ENCODE measurements at places on chromosomes 13 and 19.

DNA sequence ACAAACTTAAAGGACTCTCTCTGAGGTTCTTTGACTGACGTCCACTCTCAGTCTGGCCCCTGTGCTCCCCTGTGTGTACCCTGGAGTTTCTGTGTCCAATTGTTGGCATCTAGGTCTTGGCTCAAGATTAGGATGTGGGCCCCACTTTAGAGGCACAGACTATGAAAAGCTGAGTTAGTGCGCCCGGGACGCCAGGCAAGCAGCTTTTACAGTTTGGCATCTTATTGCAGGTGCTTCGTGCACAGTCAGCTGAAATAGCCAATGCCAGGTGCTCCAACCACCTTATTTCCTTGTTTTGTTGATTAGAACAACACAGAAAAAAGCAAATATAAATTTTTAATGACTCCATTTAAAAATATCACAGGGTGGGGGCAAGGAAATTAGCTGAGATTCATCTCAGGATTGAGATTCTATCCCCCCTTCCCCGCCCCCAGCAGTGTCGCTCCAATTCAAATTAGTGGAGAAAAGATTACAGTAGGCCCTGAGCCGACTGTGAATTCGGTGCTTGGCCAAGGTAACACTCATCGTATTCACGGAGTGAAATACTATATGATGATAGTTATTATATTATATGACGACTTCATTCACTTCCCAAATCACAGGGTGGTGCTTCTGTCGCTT is 4.3 kb downstream of the SOX1 start:
- DNase-seq, result no peak

DNA sequence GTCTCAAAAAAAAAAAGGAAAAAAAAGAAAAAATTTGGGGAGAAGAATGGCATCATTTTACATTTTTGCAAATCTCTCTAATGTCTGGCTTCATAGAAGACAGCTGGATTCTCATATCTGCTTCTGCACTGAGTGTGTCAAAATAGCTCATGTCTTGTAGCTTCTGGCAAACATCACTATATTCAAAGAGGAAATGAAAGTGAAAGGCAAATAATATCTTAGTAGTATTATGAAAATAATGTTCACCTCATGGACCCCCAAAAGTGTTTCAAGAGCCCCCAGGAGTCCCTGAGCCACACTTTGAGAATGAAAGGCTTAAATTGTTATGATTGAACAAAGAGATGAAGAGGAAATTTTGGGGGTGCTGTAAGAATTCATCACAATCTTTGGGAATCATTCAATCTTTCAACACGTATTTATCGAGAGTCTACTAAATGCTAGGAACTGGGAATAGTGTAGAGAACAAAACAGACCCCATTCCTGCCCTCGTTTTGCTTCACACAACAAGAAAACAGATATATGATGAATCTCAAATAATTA is 1.2 kb upstream of the SLC6A16 start:
- DNase-seq, result no peak

GRCh38 chr19:15548648-15549047 is 40.3 kb downstream of the CYP4F22 start:
- DNase-seq, result no peak

- DNase-seq, result peak; percentile 34
Observed at GRCh38 chr13:44951184-44951583, 38.1 kb downstream of the NUFIP1 start.

- peak; percentile 31 for DNase-seq
Observed at GRCh38 chr19:27972291-27973040, 1240.5 kb downstream of the UQCRFS1 start.

DNA sequence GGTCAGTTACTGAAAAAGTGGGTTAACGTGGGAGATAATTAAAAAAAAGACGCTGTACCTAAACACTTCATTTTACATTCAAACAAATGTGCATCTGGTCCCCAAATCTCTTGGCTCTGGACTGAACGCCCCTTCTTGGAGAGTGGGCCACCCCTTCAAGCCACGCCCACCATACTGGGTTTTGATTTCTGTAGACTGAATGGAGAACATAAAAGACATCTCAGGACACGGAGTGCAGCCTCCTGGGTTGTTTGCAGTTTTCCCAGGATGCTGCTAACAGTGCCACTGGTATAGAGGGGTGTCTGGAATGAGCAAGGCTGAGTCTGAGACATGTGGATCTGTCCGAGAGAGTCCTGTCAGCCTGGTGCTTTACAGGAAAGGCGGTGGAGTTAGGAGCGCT is 10.6 kb downstream of the TFDP1 start:
- no peak for DNase-seq

- DNase-seq, result no peak
Observed at GRCh38 chr19:5959260-5960004, 18.5 kb downstream of the RANBP3 start.

DNA sequence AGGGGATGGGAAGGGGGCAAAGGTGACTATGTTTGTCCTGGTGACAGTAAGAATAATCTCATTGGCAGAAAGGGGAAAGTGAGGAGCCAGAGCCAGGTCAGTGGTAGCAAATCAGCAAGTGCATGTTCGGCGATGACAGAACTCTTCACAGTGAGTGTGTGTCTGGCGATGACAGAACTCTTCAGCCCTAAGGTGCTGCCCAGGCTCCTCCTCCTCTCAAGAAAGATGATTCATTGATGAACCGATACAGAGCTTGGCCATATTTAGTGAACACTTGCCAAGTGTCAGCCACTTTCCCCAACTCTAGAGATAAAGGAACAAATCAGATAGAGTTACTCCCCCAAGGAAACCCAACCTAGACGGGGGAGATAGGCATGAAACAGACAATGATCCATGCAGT is 199.3 kb upstream of the UBL3 start:
- peak; percentile 72 for DNase-seq

- no peak for DNase-seq
Observed at GRCh38 chr19:19461671-19462622, 53.4 kb downstream of the TSSK6 start.

DNA sequence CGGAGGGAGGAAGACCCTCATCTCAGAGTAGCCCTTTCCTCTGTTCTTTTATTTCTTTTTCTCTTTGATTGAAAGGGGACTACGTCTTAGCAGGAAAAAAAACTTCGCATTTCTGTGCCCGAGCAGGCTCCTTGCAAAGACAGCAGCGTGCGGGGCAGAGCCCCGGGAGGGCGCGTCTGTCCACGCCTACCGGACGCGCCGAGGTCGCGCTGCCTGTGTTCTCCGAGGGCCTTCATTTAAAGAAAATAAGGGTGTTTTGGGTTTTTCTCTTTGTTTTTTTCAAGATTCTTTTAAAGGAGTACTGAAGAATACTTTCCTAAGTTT is 29.2 kb downstream of the CERS1 start:
- DNase-seq, result no peak

DNA sequence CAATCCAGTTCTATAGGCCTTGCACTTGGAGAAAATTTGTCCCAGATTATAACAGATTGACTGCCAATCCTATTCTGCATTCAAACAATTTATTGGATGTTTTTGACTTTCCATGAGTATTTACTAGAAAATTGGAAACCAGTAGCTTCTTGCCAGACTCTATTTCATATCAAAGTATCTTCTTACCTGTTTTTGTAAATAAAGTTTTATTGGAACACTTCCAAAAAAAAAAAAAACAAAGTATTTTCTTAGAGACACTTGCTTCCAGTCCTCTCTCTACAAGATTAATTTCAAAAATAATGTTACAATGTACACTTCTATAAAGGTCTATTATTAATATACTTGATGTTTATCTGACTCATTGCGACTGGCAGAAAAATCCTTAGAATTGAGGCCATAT is 209.2 kb upstream of the PCDH9 start:
- no peak for DNase-seq

GRCh38 chr13:113138792-113139551 is 16.4 kb downstream of the F10 start:
- DNase-seq, result no peak

GRCh38 chr19:4997297-4997696 is 28.4 kb downstream of the KDM4B start:
- no peak for DNase-seq

DNA sequence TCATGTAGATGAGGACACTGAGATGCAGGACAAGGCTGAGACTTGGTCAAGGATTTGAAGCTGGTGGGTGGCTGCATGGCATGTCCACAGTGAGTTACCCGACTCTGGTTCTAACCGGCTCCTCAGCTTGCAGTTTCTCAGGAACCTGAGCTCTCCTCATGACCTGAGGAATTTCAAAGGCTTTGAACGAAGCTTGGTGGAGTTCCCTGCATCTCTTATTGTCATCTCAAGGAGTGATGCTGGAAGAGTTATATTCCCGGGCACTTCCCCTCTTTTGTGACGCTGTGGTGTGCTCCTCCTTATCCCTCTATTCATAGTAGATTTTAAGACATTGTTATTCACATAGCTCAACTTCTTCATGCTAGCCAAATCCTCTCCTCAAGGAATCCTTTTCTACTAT is 500.1 kb upstream of the HTR2A start:
- DNase-seq, result no peak

GRCh38 chr19:42244347-42245220 is 2.2 kb upstream of the GSK3A start:
- DNase-seq, result peak; percentile 95

- no peak for DNase-seq
Observed at GRCh38 chr19:46349311-46349993, 2.6 kb downstream of the PPP5C start.

DNA sequence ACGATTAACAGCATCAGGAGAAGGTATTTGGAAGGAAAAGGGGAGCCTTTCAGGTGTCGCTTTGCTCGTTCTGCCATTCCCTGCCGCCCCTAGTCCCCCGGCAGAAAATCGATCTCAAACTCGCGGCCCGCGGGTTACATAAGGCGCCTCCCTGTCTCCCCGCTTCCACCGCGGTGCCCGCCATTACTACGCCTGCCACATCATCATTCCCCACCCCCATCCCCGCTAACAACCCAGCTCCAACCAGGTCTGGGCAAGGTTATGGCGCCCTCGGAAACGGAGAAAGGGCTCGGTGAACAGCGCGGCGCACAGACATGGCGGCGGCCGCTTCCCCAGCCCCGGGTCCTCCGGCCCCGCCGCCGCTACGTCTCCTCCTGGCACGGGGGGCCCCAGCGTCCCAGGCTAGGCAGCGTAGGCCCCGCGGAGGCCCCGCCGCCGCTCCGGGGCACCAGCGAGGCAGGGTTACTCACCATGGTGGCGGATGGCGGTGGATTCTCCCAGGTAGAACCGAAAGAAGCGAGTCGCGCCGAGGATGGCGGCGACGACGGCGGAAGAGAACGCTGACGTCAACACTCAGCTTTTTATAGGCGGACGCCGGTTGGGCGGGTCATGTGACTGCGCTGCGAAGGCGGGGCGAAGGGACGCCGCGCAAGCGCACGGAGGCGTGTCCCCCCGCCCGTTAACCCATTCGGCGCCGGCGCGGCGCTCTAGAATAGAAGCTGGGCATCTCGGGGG is at the start of gene EEF2:
TSS of gene EEF2 (minus strand) at position 556 of the 735 bp plus-strand sequence. CDS start at position 473, 83 bp downstream.
- DNase-seq, result peak; percentile 91

- no peak for DNase-seq
Observed at GRCh38 chr19:46533078-46533620, 37.5 kb upstream of the PNMA8B start.

GRCh38 chr19:48674216-48674809 is 1.5 kb upstream of the NTN5 start:
- DNase-seq, result no peak

DNA sequence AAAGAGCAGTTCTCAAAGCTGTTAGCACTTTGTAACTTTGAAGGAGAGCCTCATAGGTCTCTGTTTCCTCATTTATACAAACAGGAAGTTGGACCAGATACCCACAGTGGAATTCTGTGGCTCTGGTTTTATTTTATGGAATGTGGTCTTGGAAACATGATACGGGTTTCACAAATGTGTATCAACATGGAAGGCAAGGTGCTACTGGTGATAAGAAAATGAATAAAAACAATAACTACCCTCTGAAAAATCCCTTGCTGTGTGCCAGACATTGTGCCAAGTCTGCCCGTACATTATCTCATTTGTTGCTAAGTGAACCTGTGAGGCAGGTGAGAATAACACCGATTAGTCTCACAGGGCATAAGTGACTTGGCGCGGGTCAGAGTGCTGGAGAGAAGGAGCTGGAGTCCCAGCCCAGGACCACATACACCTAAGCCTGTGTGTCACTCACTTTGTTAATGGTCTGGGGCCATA is 45.0 kb upstream of the RNF113B start:
- peak; percentile 43 for DNase-seq

DNA sequence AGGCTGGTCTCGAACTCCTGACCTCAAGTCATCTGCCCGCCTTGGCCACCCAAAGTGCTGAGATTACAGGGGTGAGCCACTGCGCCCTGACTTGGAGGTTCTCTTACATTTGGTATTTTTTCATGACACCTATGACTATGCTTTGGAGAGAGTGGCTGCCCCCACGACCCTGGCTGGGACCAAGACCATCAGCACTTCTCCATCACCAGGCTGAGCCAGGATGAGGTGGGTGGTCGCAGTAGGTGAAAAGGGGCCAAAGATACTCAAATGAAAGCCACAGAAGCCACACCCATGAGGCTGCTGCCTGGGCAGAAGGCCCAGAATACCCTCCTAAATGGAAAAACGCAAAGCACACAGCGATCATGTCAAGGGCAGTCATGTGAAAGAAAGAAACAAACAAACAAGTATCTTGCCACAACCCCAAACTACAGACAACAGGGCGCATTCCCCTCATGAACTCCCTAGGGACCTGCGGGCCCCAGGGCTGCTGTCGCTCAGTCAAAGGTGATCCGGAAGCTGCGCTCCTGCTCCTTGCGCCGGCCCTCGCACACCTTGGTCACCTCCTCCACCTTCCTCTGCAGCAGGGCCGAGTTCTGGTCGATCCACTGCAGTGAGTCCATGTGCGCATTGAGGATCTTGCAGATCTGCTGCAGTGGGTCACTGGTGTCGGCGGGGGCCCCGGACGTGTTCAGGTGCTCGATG is 11.2 kb upstream of the IL4I1 start:
- DNase-seq, result no peak

- peak; percentile 78 for DNase-seq
Observed at GRCh38 chr13:43686557-43686956, 100.2 kb downstream of the ENOX1 start.

- DNase-seq, result no peak
Observed at GRCh38 chr13:36903925-36904595, 16.0 kb downstream of the SMAD9 start.

DNA sequence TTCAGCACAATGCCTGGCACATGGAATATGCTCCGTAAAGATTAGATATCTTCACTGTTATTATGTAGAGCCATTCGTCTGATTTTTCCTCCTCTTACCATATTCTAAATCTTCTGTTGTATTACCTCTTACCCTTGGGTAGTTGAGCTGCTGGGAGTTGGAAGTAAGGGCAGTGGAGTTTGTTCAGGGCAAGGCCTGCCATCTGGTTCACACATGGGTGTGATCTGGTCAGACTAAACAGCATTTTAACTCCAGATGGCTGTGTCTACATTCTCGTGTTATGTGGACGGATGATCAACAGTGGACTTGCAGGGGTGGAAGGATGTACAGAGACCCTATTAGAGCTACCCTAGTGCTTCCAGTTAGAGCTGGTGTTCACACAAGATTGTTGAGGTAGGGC is 164.9 kb downstream of the ZIC5 start:
- no peak for DNase-seq

GRCh38 chr13:40172878-40173277 is 493.6 kb downstream of the FOXO1 start:
- no peak for DNase-seq

DNA sequence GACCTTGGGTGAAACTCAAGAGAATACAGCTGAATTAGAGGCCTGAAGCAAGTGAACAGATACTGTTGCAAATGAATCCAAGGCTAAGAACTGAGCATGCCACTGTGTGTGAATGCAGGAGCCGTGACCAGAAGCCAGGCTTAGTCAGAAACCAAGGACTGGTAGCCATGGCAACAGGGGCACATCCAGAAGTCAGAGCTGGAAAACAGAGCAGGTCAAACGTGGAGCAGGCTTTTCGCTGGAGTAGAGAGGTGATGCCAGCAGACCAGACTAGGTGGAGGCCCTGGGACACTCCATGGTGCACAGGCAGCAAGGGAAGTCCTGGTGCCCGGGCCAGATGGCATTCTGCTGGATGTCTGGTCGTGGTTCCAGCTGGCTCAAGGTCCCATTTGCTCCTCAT is 564.1 kb downstream of the PCDH9 start:
- peak; percentile 90 for DNase-seq
